ENCODE measurements at places on chromosomes 12 and 14. TPM values are rescaled to one million over a fixed set of nuclear protein-coding genes. Genes with fewer than 3 reads are reported as not detected.

GRCh38 chr12:52969828-52970569 is 21.1 kb downstream of the KRT18 start:
- no peak for DNase-seq

DNA sequence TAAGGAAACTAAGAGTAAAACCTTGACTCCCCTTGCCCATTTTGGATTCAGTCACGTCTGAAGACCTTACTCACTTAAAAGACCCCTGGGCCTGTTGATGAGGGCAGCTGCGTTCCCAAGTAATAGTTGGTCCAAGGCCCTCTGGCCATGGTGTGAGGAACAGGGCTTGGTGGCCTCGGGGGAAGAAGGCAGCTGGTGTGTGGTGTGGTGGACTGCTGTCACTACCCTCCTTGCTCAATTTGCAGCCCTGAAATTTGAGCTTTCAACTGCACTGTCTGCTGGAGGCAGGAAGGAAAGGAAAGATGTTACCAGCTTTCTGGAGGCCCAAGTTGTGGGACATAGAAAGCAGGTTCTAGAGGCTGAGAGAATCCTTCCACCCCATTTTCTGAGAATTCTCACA is 128.2 kb downstream of the SLC38A6 start:
- peak; percentile 18 for DNase-seq

- DNase-seq, result no peak
Observed at GRCh38 chr14:40312296-40312695, 880.1 kb upstream of the FBXO33 start.

GRCh38 chr14:58607952-58608317 is 29.8 kb upstream of the DACT1 start:
- DNase-seq, result no peak

The DDX47 gene
- total RNA-seq, result 78.2 TPM

GRCh38 chr14:37617864-37618365 is 22.5 kb downstream of the TTC6 start:
- DNase-seq, result no peak

DNA sequence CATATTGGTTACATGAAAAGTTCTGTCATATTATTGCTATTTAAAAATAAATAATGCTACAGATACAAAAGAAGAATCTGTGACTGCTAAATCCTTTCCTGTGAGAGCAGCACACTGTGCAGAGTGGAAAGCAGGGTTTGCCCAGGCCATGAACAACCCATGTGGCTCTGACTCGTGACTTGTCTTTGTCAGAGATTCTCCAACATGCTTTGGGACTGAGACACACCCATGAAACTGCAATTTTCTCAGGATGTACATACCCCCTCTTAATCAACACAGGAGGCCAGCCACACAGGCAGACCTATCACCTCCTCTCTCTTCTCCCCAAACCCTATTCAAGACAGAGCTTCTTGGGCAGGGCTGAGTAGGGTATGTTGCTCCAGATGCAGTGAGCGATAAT is 96.8 kb upstream of the NTF3 start:
- DNase-seq, result no peak

DNA sequence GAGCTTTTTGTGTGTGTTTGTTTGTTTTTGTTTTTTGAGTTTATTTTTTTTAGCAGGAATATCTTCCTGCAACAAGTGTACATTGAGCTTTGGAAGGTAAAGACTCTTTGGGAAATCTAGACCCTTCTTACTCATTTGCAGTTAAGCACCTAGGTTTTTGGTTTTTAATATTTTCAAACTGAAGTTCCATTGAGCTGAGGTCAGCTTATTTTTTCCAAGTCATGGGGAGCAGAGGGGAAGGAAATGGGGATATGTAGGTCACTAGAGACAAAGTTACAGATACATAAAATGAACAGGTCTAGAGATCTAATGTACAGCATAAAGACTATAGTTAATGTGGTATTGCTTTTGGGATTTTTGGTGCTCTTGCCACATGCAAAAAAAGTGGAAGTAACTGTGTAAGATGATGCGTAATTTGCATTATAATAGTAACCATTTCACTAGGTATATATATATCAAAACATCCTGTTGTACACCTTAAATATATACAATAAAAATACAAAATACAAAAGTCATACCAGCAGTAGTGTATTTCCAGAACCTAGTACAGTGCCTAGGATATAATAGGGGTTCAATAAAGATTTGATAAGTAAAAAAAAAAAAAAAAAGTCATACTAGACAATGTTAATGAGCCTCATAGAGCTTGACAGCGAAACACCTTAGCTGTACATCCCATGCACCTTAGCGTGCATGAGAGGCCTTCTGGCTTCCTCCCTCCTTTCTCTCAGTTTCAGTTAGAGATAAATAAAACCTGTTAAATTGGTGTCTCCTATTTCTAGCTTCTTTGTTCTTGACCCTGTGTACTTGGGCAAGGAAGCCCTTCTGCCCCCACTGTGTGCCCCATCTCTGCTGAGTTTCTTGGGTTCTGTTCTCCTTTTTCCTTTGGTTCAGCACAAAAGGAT is 22.7 kb downstream of the CGRRF1 start:
- DNase-seq, result no peak

DNA sequence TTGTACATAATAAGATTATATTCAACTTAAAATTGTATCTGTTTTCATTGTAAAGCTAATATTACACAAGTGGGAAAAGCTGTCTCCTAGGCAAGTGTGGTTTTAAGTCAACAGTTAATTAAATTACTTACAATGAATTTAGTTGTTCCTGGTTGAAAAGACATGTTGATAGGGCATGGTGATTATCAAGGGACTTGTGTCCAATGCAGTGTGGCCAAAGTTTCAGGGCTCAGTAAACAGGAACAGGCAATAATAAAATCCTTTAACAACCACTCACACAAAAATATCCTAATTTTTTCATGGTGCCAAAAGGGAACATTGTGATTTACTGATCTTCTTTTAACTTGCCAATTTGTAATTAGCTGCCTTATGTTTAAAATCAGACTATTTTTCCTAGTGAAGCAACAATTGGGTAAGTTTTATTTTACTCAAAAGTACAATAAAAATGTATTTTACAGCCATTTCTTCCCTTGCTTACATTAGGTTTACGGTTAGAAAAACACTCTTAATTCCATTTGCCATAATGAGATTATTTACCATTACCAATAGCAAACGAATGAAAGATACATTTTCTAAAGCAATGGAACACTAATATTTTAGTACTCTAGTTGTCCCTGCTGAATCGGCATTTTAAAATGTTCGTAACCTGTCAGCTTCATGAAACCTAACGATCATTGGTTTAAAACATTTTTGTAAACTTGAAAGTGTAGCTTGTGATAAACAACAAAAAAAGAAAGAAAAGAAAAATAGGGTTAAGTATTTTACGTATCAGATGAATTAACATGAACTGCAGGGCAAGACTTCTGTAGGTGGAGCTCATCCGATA is 1.8 kb upstream of the WNK1 start:
- DNase-seq, result no peak

GRCh38 chr14:92677087-92677668 is 71.2 kb downstream of the LGMN start:
- no peak for DNase-seq

The TMPRSS12 gene
- total RNA-seq, result not detected

- DNase-seq, result no peak
Observed at GRCh38 chr14:53751650-53752049, 205.0 kb downstream of the BMP4 start.

DNA sequence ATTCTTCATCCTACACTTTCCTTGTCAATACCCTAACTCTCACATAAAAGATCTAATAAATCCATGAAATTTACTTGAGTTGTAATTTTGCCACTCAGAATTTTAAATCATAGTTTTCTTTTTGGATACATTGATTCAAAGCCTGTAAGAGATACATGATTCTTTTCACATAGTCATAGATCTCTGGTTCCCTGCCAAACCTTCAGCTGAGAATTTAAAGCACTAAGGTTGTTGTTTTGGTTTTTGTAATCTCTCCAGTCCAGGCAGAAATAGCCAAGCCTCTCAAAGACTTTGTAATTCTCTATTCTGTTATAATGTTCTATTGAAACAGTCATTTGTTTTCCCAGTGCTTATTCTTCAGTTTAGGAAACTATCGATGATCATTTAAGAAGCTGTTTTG is 273.9 kb downstream of the TRHDE start:
- no peak for DNase-seq

DNA sequence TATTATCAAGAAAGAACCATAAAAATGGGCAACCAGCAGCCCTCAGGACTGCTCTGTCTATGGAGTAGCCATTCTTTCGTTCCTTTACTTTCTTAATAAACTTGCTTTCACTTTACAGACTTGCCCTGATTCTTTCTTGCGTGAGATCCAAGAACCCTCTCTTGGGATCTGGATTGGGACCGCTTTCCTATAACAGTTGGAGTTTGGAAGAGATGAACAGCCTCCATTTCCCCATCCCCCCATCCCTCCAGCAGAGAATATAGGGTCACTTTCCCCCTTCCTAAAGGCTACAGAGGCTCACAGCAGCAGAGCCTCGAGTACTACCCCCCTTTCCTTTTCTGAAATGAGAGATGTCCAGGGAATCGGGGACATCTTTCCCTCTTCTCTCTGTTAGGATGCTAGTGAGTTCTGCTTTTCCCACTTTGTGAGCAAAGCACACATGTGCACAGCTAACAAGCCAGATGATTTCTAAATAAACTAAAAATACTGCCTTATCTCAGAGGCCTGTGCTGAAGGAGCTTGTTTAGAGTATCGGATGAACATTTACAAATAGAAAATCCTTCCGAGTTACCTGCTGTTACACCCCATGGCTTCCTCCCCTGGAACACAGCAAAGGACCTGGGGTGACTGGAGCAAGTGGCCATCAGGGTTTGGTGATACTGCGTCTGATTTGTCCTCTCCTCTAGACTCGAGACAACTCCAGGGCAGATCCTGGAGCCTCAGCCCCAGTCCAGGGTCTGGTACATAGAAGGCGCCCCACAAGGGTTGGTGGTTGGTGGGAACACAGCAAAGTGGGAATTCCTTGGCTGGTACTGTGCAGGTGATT is 144.2 kb downstream of the SLC38A6 start:
- DNase-seq, result no peak

DNA sequence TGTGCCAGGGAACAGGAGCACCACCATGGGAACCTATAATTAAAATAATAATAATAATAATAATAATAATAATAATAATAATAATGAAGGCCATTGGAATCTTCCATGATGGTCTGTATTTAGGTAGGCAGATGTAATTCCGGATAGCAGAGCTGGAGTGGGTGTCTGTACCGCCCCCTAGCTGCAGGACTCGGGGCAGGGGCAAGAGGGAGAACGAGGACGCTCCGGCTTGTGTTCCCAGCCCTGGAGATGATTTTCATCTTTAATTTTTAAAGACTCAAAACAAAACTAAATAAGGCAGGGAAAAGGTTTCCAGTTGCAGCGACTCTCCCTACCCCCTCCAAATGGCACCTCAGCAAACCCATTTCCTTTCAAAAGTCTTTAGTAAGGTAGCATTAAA is 501.1 kb downstream of the VRK1 start:
- peak; percentile 58 for DNase-seq

The KERA gene
- total RNA-seq, result not detected

DNA sequence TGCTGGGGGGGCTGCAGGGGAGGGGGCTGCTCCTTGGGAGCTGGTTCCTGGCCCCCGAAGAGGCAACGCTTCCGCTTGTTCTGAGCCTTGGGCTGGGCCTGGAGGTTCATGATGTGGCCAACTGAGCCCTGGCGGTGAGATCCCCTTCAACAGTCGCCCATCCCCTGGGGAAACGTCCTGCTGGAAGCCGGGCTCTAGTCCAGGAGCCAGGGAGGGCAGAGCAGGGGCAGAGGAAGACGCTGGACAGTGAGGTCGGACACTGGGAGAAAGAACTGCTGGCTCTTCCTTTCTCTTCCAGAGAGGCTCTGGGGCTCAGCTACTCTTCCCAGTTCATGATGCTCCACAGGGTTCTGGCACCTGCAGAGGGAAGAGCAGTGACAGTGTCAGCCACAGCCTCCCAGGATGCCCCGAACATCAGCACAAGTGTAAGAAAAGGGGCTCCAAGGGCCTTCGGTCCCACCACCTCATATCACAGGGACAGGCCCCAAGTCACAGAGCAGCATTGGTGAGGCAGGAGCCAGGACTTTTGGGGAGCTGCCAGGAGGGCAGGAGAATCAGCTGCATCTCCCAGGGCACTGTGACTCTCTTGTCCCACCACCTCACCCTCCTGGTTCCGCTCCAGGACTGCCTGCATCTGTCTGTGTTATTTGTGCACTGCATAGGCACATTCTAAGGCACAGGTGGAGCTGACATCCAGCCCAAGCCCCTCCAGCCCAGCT is 25.9 kb upstream of the PNMA1 start:
- DNase-seq, result peak; percentile 16

DNA sequence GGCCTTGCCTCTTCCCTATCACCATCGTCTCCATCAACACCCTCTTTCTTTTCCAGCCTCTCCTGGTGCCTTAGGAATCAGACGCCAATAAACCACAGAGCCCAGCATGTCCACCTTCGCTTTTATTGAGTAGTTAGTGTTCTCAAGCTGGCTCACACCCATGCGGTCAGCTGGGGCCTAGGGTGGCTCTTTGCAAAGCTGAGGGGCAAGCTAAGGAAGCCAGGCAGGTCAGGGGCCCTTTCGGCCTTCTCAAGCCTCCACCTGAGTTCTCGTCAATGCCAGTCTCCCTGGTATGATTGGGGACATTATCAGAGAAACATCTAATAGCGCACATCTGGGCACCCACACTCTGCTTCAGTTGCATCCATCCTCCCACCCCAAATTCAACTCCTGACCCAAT is 737 bp upstream of the TEX52 start:
- no peak for DNase-seq

DNA sequence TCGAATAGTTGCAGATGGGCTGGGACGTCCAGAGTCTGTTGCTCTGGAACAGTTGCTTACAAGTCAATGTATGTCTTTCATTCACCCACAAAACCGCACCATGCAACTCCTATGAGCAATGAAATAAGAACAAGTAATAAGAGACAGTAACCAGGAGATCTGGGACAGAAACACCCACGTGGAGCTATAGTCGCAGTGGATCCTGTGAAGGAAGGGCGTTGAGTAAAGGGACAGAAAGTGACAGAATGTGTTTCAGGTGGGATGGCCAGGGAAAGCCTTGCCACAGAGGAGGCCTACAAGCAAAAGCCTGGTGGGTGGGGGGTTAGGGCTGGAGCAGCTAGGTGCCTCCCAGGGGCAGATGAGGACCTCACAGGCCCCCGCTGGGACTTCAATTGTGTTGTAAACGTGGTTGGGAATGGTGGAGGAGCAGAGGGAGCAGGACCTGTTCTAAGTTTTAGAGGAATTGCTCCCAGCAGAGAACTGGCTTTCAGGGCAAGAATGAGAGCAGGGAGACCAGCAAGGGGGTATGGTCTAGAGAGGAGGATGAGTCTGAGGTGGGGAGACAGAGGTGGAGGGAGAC is 86.7 kb upstream of the FZD10 start:
- DNase-seq, result peak; percentile 56

GRCh38 chr12:94815958-94816357 is 165.6 kb upstream of the TMCC3 start:
- DNase-seq, result peak; percentile 93

GRCh38 chr14:95221531-95221930 is 64.2 kb upstream of the DICER1 start:
- DNase-seq, result no peak

The HOXC9 gene
- not detected for total RNA-seq

The BEST3 gene
- total RNA-seq, result 0.11 TPM
